ENCODE measurements at places on chromosomes 11 and 22.

- no peak for DNase-seq
Measured at GRCh38 chr22:28252539-28252938, 333.5 kb upstream of the PITPNB start.

DNA sequence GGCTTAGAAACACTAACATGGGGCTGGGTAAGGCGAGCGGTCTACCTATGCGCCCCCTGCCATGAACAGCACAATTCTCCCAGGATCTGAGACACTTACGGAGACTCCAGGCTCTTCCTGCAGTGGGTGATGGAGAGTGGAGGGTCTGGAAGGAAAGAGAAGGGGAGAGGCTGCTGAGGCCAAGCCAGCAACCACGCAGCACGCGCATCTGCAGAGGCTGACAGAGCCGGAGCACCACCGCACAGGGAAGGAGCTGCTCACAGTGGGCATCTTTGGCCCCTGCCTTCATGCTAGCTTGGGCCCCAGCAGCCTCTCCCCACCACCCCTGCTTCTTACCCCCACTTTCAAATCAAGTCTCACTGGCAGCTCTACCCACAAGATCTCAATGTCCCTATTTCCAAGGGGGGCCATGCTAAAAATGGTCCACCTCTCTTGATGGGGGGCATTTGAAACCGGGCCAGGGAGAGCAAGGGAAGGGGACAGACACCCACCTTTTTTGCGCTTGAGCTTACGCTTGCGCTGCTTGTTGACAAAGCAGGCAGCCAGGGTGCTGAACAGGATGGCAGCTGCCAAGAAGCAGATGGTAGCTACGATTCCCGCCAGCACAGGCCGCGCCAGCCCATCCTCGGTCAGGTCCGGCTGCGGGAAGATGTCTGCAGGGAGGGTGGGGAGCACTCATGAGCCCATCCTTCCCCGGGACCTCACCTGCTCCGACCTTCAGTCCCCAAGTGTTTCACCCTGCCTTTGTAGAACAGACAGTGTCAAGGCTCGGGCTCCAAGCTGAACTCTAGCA lies 34.5 kb downstream of the IGSF9B start:
- DNase-seq = no peak

- no peak for DNase-seq
Measured at GRCh38 chr11:76155500-76156227, 50.6 kb downstream of the WNT11 start.

DNA sequence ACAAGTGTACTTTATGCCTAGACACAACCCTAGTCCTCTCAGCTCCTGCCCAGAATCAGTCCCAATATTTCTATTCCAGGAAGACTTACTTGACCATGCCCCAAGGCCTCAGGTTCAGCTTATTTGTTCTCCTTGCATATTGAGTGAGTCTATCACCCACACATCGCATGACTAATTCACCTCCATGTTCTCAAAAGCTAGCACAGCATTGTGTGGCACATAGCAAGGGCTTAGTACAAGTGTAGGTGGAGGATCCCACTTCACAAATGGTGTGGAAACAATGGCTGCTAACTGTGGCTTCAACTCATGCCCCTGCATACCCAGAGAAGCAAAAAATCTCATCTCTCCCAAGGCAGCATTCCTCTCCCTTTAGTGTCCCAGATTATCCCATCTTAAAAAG lies 602.6 kb upstream of the API5 start:
- DNase-seq = no peak

DNA sequence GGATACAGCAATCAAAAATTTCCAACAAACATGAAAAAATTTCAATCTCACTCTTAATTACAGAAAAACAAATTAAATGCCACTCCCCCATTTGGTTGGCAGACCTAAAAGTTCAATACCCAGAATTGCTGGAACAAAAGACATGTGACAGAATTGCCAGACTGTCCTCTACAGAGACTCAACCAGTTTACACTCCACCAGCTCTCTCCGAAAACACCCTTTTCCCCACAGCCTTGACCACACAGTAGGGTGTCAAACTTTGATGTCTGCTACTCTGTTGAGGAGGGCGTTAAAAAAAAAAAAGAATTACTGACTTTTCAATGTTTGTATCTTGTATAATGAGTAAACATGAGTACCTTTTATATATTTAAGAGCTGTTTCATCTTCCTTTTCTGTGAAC lies 44.7 kb upstream of the YPEL1 start:
- DNase-seq = no peak

GRCh38 chr22:41369837-41370236 lies 11.9 kb upstream of the TEF start:
- no peak for DNase-seq
